Activated CD4-positive, alpha-beta T cell treated with anti-CD3 and anti-CD28 coated beads, Interleukin-2, Interleukin-6, amounts not matched to agents 100 ng/mL and 50 ng/mL, durations not matched to agents 16 hours and 8 hours (primary cell): ENCODE measurements at places on chromosomes 3 and 15.

GRCh38 chr3:179624451-179624850 lies 19.9 kb downstream of the NDUFB5 start:
- DNase-seq, result no peak

DNA sequence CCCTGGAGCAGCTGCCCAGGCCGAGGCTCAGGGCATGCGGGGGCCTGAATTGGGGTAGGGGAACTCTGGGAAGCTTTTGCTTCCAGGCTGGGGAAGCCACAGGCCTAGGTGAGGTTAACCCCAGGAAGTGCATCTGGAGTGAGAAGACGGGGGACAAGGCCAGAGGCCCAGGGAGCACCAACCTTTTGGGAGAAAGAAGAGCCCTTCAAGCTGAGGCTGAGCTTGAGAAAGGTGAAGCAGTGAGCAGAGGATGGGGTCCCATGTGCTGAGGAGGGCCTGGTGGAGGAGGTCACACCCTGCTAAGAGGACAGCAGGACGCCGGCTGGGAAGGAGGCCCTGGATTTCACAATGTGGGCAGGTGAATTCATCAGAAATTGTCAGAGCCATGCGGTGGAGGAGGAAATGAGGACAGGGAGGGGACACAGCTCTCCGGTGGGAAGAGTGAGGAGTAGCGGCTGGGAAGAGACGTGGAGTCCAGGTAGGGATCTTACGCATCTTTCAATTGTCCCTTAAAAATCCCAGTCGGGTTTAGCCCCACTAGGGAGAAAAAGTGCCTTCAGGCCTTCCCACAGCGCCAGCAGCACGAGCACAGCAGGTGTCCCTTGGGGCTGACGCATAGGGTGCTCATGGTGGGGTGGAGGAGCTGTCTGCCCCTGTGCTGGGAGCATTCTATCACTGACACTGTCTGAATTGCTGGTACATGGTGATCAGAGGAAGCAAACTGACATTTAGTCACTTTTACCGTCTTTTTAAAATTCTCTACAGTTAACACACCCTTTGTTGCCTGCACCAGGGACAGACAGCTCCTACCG lies 50.9 kb downstream of the HCN4 start:
- no peak for DNase-seq

DNA sequence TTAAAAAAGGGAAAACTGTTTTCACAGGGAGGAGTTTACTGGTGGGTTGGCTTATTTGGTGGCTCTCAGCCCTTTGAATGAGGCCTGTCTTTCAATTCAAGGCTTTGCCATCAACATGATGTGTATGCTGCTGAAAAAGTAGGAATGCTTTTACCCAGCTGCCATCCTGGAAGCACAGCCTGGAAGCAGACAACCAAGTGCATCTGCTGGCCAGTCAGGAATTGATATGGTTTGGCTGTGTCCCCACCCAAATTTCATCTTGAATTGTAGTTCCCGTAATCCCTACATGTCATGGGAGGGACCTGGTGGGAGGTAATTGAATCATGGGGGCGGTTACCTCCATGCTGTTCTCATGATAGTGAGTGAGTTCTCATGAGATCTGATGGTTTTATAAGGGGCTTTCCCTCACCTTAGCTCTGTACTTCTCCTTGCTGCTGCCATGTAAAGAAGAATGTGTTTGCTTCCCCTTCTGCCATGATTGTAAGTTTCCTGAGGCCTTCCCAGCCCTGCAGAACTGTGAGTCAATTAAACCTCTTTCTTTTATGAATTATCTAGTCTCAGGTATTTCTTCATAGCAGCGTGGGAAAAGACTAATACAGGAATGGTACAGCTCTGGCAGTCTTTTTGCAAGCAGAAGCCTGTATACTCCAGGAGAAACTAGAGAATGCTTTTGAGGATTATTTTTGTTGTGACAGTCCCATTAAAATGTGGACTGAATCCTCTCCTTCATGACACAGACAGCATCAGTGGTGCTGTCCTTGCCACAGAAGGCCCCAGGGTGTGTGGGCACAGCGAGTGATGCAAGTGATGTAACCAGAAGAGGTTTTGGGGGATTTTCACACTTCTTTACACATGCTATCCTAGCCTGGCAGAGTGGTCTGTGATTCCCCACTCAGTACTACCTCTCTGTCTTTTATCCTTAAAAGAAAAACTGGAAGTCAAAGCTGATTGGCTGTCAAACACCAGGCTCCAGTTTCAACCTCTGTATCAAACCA lies 20.0 kb downstream of the PLCL2 start:
- DNase-seq, result no peak

DNA sequence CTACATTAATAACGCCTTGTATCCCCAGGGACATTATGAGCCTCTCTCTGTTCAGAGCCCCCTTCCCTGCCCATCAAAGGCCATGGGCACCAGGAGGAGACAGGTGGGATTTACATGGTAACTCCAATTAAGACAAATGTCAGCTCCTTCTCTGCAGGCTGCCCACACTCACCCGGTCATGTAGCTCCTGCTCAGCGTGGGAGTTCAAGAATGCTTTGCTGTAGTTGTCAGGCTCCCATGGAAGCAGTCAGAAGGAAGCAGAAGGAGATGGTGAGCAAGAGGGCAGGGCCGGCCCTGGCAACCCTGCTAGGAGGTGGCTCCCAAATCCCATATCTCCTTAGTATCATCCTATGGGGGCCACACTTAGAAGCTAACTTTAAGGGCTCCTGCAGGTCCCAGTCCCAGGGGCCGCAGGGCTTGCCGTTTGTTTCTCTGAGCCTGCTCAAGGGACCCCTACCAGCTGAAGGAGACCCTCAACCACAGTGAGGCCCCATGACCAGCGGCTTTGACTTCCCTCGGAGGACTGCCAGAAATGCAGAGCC lies 218.4 kb upstream of the TLE3 start:
- DNase-seq, result no peak

- DNase-seq, result no peak
These were observed 7.7 kb upstream of the SIAH2 start for GRCh38 chr3:150770681-150771080.

DNA sequence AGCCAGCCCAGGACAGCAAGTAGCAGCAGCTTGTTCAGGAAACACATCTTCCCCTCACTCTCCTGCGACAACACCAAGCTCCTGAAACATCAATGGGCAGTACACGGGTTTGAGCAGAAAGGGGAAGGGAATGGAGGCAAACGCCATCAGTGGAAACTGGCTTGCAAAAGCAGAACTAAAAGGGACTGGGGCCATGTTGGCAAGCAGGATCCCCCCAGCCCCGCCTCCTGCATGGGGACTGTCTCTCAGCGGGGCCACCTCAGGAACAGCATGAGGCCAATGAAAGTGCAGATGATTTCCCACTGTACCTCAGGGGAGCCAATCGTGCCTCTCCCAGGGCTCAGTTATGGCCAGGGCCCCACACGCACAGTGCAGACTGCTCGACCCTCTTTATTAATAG lies 6.8 kb downstream of the CDAN1 start:
- DNase-seq, result no peak

DNA sequence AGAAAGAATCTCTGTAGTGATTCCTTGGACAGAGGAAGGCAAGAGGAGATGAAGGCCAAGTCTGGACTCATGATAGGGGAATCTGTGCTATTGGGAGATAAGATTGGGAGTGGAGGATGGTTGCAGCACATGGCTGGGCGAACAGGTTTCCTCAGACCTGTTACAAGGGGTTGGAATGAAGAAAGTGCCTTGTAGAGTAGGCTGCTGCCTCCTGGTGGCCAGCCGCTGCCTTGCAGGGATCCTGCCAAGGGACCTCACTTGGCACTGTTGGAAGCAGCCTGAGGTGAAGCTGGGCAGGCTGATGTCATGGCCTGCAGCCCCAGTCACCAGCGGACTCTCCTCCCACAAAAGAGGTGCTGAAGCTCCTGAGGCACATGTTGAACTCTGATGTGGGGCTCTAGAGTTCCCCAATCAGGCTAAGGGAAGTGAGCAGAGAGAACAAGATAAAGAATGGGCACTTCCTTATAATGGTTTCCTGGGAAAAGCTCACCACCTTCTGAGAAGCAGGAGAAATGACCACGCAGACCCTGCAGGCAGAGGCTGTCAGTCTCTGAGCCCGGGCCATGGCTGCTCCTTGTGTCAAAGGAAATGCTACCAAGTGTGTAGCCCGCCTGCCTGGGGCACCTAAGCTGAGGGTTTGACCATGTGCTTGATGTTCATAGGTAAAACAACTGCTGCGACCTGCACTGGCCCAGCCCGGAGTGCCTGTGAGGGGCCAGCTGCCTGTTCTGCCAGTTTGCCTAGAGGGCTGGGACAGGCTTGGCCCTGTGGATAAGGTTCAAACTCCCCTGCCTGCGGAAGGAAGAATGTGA lies 1.6 kb upstream of the TEX264 start:
- DNase-seq, result peak; percentile 89

DNA sequence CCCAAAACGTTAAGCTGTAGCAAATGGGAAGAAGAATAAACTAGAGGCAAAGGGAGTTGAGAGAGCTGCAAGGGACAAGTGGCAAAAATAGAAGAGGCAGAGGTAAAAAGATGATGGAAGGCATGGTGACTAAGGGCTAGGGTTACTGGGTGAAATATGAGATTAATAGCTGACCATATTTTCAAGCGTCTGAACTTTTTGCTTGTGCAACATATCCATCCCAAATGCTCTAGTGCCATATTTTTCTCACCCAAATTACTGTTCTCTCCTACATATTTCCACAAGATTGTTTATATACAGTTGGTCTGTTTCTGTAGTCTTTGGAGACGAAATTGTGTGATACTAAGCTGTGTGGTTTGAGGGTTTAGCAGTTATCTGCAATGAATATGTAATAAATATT lies 145.5 kb downstream of the GMNC start:
- no peak for DNase-seq

- peak; percentile 86 for DNase-seq
These were observed 790 bp downstream of the DUT start for GRCh38 chr15:48331796-48332641.

GRCh38 chr3:54853573-54854404 lies 74.1 kb downstream of the LRTM1 start:
- DNase-seq, result peak; percentile 60

GRCh38 chr3:59483191-59483590 lies 433.4 kb upstream of the CFAP20DC start:
- peak; percentile 41 for DNase-seq

DNA sequence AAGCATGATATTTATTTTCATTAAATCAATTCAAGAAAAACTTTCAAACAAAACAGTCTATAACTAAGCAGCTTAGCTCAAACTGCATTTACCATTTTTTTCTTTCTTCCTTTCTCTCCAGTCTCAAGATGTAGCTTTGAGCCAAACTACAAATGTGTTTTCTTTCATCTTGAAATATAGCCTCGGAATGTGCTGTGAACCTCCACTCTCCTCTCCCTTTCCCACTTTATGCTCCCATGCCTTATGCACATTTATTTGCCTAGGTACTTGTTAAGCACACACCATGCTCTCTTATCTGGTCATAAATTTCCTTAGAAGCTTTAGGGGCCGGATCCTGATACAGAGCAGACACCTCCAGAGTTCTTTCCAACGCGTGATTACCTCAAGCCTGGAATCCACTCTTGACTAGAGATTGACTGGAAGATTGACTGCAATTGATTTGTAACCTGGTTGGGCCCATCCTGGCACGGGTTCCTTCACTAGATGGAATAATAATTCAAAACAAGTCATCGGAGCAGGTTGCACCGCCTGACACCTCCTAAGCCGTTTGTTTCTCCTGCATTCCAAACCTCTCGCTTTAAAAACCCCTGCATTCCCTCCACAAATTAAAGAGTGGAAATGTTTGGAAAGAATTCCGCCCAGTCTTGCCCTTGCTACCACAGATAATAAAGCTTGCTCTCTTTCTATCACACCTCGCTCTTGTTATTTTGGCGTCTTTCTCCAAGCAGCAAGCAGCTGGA lies 344.7 kb downstream of the CHL1 start:
- no peak for DNase-seq

GRCh38 chr15:39106950-39107349 lies 473.9 kb upstream of the THBS1 start:
- no peak for DNase-seq

DNA sequence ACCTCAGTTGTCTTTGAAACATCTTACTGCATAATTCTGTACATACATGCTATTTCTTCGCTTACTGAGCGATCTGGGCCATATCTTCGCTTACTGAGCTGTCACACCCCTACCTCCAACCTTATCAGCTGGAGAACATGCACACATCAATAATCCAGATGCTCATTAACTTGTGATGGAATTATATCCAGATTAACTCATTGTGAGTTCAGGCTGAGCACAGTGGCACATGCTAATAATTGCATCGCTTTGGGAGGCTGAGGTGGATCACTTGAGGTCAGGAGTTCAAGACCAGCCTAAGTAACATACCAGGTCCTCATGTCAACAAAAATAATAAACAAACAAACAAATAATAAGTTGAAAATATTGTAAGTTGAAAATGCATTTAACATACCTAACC lies 19.3 kb upstream of the ANXA2 start:
- DNase-seq, result no peak

DNA sequence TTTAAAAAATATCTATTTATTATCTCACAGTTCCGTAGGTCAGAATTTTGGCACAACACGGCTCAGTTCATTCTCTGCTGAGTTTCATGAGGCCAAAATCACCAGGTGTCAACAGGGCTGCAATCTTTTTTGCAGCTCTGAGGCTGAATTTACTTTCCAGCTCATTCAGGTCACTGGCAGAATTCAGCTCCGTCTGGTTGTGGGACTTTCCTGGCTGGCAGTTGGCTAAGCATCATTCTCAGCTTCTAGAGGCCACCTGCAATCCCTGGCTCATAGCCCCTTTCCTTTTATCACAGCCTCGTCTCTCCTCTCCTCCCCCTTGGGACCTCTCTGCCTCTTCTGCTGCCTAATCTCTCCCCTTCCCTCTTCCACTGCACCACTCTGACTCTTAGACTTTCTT lies 174.0 kb upstream of the WNT5A start:
- no peak for DNase-seq

DNA sequence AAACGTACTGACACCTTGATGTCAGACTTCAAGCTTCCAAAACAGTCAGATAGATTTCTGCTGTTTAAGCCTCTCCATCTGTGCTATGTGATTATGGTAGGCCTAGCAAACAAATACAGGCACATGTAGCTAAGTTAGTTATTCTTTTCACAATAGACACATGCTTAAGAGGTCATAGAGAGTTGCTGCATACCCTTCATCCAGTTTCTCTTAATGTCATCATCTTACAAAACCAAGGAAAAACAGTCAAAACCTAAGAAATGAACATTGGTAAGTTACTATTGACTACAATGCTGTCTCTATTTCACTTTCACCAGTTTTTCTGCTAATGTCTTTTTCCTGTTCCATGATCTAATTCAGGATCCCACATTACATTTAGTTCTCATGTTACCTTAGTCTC lies 946.8 kb downstream of the TUSC7 start:
- no peak for DNase-seq

DNA sequence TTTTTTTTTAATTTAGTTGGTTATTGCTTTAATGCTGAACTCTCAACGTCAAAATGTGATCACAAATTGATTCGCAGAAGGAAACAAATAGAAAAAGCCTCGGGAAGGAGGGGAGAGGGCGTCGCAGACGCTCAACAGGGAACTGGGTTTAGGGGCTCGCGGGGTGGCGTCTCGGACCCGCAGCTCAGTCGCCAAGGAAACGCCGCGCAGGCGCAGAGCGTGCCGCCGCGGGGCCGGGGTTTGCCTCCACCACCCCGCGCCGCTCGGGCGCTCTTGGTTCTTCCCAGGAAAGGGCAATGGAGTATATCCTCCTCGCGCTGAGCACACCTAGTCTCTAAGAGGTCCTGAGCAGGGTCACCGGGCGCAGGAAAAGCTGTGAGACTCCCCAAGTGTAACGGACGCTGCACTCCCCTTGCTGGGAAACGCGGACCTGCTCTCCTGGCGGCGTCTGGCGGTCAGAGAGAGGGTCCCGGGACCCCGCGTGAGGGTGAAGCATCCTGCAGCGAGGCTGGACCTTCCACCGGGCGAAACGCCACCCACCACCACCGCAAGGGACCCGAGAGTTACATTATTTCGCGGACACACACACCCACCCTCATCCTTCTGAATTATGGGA lies 753 bp downstream of the PLCH1 start:
- DNase-seq, result peak; percentile 63
